ENCODE measurements at places on chromosomes 5 and 9. TPM values are rescaled to one million over a fixed set of nuclear protein-coding genes. Genes with fewer than 3 reads are reported as not detected.

DNA sequence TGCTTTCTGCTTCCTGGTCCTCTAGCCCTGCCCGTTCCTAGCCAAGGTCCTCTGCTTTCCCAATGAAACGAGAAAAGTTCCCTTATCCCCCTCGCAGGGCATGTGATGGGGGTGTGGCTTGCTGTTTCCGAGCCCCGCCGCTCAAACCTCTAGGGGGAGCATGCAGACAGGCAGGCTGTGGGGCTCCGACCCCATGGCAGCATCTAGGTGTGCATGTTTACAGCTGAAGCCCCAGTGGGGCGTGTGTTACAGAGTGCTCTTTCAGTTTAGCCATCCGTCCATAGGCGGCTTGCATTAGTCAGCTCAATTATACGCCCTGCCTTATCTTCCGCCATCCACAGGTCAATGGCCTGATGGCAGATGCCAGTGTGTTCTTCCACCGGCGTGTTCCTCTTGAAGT is 48.3 kb upstream of the SPATA31E1 start:
- peaks cover 13% of the 10 kb centered on the region for H3K4me1 ChIP-seq
- no peak overlapping the region for H3K27ac ChIP-seq
- DNase-seq: peak; percentile 94
- no peak overlapping the region for H3K4me3 ChIP-seq
- H3K36me3 ChIP-seq: no peaks in the 10 kb centered on the region

GRCh38 chr5:39482098-39482497 is 57.3 kb upstream of the DAB2 start:
- DNase-seq: no peak
- H3K4me3 ChIP-seq: no peak overlapping the region
- no peak overlapping the region for H3K27ac ChIP-seq

- no peak overlapping the region for H3K27ac ChIP-seq
- no peaks in the 10 kb centered on the region for H3K4me1 ChIP-seq
- no peak overlapping the region for H3K4me3 ChIP-seq
- DNase-seq: no peak
Measured at GRCh38 chr9:106334081-106334480, 528.9 kb upstream of the ZNF462 start.

DNA sequence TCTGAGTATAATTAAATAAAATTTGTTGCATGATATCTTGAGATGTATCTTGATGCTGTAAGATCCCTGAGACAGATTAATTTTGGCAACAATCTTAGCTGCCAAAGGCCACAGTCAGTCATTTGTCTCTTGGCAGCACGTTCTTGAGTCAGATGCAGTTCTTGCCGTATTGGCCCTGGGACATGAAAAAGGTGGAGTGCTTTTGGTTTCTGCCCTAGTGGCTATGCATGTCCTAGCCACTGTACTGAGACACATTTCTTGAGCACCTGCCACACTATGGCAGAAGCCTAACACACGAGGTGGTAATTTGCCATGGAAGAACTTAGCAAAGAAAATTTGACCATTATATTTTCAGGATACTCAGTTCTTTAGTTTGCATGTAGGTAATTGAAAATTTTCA is 45.0 kb upstream of the PHF2 start:
- H3K4me3 ChIP-seq: no peak overlapping the region
- peaks cover 81% of the 10 kb centered on the region for H3K36me3 ChIP-seq
- H3K4me1 ChIP-seq: no peaks in the 10 kb centered on the region
- H3K27ac ChIP-seq: no peak overlapping the region

- H3K27me3 ChIP-seq: no peaks in the 10 kb centered on the region
- H3K36me3 ChIP-seq: no peaks in the 10 kb centered on the region
Measured at GRCh38 chr5:72486371-72486770, 20.8 kb downstream of the ZNF366 start.

DNA sequence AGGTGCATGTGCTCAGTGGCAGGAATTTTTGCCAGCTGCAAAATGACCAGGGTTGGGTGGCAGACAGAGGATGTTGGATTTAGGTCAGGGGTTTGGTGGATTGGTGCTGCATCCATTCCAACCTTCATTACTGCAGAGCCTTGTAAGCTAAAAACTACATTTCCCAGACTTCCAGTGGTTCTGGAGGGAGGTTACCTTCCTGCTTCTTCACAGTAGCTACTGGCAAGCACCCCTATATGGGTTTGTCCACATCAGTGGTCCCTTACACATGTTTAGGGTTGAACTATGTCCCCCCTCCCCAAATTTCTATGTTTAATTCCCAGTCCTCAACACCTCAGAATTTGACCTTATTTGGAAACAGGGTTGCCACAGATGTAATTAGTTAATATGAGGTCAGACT is 20.7 kb upstream of the IL17B start:
- DNase-seq: no peak
- H3K27ac ChIP-seq: no peak overlapping the region
- H3K4me3 ChIP-seq: no peak overlapping the region
- H3K4me1 ChIP-seq: peaks cover 5% of the 10 kb centered on the region
- H3K27me3 ChIP-seq: no peaks in the 10 kb centered on the region
- no peaks in the 10 kb centered on the region for H3K36me3 ChIP-seq

- no peaks in the 10 kb centered on the region for H3K27me3 ChIP-seq
- no peak overlapping the region for H3K27ac ChIP-seq
- DNase-seq: no peak
- H3K4me3 ChIP-seq: no peak overlapping the region
- no peaks in the 10 kb centered on the region for H3K36me3 ChIP-seq
Measured at GRCh38 chr5:136740228-136740627, 374.9 kb upstream of the TRPC7 start.

- no peak for DNase-seq
- H3K4me1 ChIP-seq: peaks cover 3% of the 10 kb centered on the region
- no peaks in the 10 kb centered on the region for H3K27me3 ChIP-seq
- no peak overlapping the region for H3K4me3 ChIP-seq
Measured at GRCh38 chr5:145568581-145568980, 266.6 kb downstream of the PRELID2 start.

- peaks cover 4% of the 10 kb centered on the region for H3K4me1 ChIP-seq
- no peaks in the 10 kb centered on the region for H3K27me3 ChIP-seq
- DNase-seq: no peak
- no peak overlapping the region for H3K27ac ChIP-seq
- H3K36me3 ChIP-seq: no peaks in the 10 kb centered on the region
Measured at GRCh38 chr5:53446908-53447307, 33.5 kb upstream of the FST start.

- H3K4me1 ChIP-seq: no peaks in the 10 kb centered on the region
- H3K36me3 ChIP-seq: no peaks in the 10 kb centered on the region
- H3K27me3 ChIP-seq: no peaks in the 10 kb centered on the region
- DNase-seq: peak; percentile 89
Measured at GRCh38 chr5:175696139-175696854, 38.4 kb downstream of the HRH2 start.

DNA sequence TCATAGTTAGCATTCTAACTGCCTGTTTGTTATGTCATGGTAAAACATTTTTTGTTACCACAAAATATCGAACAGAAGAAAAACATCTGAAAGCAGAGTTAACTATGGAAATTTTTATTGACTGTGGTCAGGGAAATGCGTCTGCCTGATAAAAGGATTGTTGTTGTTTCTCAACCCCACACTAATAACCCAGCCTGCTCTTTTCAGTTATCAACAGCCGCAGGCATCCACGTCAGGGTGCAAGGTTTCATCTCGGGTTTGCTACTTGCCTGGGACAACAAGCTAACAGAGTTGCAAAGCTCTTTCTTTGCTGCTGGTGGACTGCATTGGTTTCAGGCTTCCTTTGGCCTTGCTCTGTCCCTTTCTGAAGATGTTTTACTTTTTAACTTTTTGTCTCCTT is 969.2 kb downstream of the CDH18 start:
- DNase-seq: peak; percentile 48
- H3K27ac ChIP-seq: peak overlapping the region; percentile 29
- H3K4me1 ChIP-seq: peaks cover 3% of the 10 kb centered on the region
- no peaks in the 10 kb centered on the region for H3K36me3 ChIP-seq
- no peak overlapping the region for H3K4me3 ChIP-seq
- H3K27me3 ChIP-seq: no peaks in the 10 kb centered on the region

GRCh38 chr5:160280384-160281095 is 31.8 kb downstream of the CCNJL start:
- H3K36me3 ChIP-seq: no peaks in the 10 kb centered on the region
- H3K4me1 ChIP-seq: no peaks in the 10 kb centered on the region
- H3K27me3 ChIP-seq: no peaks in the 10 kb centered on the region
- H3K27ac ChIP-seq: no peak overlapping the region
- H3K4me3 ChIP-seq: no peak overlapping the region
- DNase-seq: no peak

- H3K4me3 ChIP-seq: peak overlapping the region; percentile 93
- peaks cover 14% of the 10 kb centered on the region for H3K4me1 ChIP-seq
- no peaks in the 10 kb centered on the region for H3K27me3 ChIP-seq
- DNase-seq: no peak
- peaks cover 34% of the 10 kb centered on the region for H3K36me3 ChIP-seq
Measured at GRCh38 chr5:140565780-140566095, 1.1 kb downstream of the SLC35A4 start.

GRCh38 chr9:107049046-107049802 is 186.3 kb downstream of the ZNF462 start:
- no peaks in the 10 kb centered on the region for H3K27me3 ChIP-seq
- peak overlapping the region; percentile 45 for H3K27ac ChIP-seq
- H3K36me3 ChIP-seq: no peaks in the 10 kb centered on the region
- no peaks in the 10 kb centered on the region for H3K4me1 ChIP-seq
- DNase-seq: peak; percentile 74

GRCh38 chr5:181114284-181114843 is 16.6 kb downstream of the OR2V1 start:
- peaks cover 27% of the 10 kb centered on the region for H3K27me3 ChIP-seq
- H3K36me3 ChIP-seq: no peaks in the 10 kb centered on the region
- no peaks in the 10 kb centered on the region for H3K4me1 ChIP-seq
- DNase-seq: peak; percentile 56
- no peak overlapping the region for H3K4me3 ChIP-seq

- H3K4me1 ChIP-seq: no peaks in the 10 kb centered on the region
- H3K27ac ChIP-seq: no peak overlapping the region
- no peaks in the 10 kb centered on the region for H3K27me3 ChIP-seq
Measured at GRCh38 chr9:91395106-91395552, 28.5 kb downstream of the NFIL3 start.

DNA sequence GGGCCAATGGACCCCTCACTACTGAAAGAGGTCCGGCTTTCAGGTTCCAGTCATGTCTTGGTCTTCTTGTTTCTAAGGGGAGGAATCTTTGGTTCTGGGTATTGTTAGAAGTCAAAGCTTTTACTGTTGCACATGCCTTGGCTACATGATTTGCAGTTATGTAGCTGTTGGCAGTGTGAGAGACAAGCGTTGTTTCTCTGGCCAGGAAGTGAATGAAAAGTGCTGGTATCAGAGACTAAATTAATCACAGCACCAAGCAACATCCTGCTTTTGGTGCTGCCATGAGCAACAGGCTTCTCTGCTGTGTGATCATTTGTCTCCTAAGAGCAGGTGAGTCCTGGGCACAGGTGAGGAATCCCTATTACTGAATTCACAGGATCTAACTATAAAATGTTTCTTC is 100.1 kb upstream of the PRSS3 start:
- no peak overlapping the region for H3K27ac ChIP-seq
- H3K36me3 ChIP-seq: no peaks in the 10 kb centered on the region
- DNase-seq: no peak
- H3K27me3 ChIP-seq: no peaks in the 10 kb centered on the region
- H3K4me1 ChIP-seq: peaks cover 4% of the 10 kb centered on the region
- H3K4me3 ChIP-seq: no peak overlapping the region

DNA sequence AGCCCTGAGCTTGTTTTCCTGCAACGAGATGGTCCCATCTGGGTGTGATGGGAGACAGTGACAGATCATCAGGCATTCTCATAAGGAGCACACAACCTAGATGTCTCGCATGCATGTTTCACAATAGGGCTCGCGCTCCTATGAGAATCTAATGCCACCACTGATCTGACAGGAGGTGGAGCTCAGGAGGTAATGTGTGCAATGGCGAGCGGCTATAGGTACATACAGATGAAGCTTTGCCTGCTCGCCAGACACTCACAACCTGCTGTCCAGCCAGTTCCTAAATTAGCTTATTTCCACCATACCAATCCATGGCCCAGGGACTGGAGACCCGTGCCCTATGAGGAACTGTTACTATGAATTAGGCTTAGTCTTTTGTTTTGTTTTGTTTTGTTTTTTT is 55.3 kb upstream of the SLC30A5 start:
- no peak for DNase-seq
- H3K27me3 ChIP-seq: no peaks in the 10 kb centered on the region
- no peaks in the 10 kb centered on the region for H3K4me1 ChIP-seq
- H3K27ac ChIP-seq: no peak overlapping the region
- H3K36me3 ChIP-seq: no peaks in the 10 kb centered on the region
- H3K4me3 ChIP-seq: no peak overlapping the region

DNA sequence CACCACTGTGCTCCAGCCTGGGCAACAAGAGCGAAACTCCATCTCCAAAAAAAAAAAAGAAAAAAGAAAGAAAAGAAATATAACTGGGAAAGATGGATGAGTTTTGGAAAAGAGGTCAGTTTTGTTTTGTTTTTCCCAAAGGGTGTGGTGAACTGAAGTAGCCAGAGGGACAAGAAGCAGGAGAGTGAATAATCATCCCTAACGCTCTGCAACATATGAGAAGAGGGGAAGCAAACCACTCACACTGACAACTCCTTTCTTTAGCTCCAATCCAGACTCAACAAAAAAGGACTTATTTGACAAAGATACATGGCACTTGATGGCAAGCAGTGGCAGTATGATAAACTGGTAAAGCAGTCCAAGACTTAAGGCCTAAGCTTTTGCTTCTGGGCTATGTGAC is 176.1 kb upstream of the HMHB1 start:
- DNase-seq: no peak
- H3K27ac ChIP-seq: no peak overlapping the region
- H3K4me3 ChIP-seq: no peak overlapping the region
- H3K27me3 ChIP-seq: no peaks in the 10 kb centered on the region
- no peaks in the 10 kb centered on the region for H3K4me1 ChIP-seq

DNA sequence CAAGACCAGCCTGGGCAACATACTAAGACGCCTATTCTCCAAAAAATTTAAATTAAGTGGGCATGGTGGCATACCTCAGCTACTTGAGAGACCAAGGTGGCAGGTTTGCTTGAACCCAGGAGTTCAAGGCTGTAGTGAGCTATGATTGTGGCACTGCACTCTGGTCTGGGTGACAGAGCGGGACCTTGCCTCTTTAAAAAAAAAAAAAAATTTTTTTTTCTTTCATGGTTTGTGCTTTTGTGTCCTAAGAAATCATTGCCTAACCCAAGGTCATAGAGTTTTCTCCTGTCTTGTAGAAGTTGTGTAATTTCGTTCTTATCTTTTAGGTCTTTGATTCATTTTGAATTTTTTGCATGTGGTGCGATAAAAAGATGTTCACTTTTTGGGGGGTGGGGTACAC is 12.3 kb downstream of the GPBP1 start:
- peak overlapping the region; percentile 48 for H3K4me3 ChIP-seq
- peaks cover 42% of the 10 kb centered on the region for H3K36me3 ChIP-seq
- DNase-seq: no peak
- no peaks in the 10 kb centered on the region for H3K4me1 ChIP-seq

- H3K4me3 ChIP-seq: no peak overlapping the region
- no peak overlapping the region for H3K27ac ChIP-seq
- no peaks in the 10 kb centered on the region for H3K36me3 ChIP-seq
- DNase-seq: no peak
Measured at GRCh38 chr9:121280715-121281613, 13.0 kb downstream of the GSN start.

Gene PPP6C
- 38.2 TPM for total RNA-seq

Gene SLC36A3
- total RNA-seq: not detected

Gene DIRAS2
- total RNA-seq: 0.21 TPM

Gene LECT2
- not detected for total RNA-seq

Gene HSD17B3
- not detected for total RNA-seq

Gene PPP1R26
- total RNA-seq: 65.3 TPM

Gene CDKN2B
- 7.0 TPM for total RNA-seq
